Right kidney (tissue), 9 donors: ENCODE measurements at places on chromosomes 3 and 15.

GRCh38 chr15:84690342-84690741 is 25.6 kb downstream of the SEC11A start:
- DNase-seq: no peak

- no peak for DNase-seq
Observed at GRCh38 chr3:155153242-155154186, 73.4 kb downstream of the MME start.

DNA sequence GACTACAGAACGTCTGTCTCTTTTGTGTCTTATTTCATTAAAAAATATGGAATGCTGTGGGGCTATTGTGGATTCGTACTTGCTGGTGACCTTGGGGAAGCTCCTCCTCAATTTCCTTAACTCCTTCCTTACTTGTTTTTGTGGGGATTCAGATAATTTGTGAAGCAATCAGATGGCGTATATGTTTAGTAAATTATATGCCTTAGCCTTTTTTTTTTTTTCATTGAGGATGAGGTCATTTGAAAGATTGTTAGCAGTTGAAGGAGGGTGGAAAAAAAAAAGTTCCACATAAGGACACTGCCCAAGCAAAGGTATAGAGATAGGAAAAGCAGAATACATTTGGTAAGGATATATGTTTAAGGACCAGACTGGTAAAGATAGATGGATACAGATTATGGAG is 3.3 kb downstream of the RNF13 start:
- no peak for DNase-seq

GRCh38 chr3:70177881-70178645 is 134.4 kb downstream of the MDFIC2 start:
- DNase-seq: no peak

DNA sequence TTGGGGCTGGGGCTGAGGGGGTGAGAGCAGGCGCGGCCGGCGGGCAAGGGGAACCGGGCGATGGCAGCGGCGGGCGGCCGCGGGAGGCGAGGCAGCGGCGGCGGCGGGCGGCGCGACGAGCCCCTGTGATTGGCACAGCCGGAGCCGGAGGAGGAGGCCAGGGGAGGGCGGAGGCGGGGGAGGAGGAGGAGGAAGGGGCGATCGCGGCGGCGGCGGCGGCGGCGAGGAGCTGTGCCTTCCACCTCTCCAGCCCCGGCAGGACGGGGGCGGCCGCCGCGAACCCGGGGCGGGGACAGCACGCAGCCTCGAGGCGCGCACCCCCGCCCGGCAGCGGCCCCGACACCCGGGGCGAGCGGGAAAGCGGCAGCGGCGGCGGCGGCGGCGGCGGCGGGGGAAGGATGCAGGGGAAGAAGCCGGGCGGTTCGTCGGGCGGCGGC is at the start of gene SLCO3A1:
SLCO3A1 (plus strand) TSS at position 198 of the 437 bp plus-strand sequence.
- DNase-seq: no peak

DNA sequence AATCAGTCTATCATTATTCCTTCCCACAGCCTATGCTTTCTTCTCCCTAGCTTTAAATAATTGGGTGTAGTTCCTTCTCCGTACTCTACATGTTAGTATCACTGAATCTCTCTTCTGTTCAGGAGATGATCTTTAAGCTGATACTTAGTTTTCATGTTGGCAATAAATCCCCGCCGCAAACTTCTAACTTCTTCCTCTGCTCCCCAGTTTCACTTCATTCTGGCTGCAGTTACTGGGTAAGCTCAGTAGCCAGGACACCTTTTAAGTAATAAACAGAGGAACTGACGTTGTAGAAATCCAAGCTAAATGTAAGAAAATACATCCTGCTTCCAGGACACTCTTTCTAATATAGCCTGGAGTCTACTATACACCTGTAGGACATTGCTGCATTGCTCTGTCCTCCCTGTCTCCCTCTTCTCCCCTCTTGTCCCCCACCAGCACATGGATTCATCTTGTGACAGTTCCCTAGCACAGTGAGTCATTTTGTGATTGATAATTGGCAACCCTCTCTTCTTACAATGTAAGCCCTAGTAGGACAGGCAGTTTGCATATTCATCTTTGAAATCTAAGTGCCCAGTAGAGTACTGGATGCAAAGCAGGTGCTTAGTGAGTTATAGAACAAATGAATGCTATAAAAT is 598.2 kb downstream of the UNC13C start:
- no peak for DNase-seq

GRCh38 chr3:185365291-185366073 is 2.5 kb downstream of the MAP3K13 start:
- DNase-seq: no peak
